ENCODE measurements at places on chromosomes 2 and 18.

GRCh38 chr2:227642656-227643055 lies 23.9 kb upstream of the SCYGR5 start:
- DNase-seq = no peak

- DNase-seq = no peak
Measured at GRCh38 chr2:139386401-139386800, 606.2 kb upstream of the NXPH2 start.

DNA sequence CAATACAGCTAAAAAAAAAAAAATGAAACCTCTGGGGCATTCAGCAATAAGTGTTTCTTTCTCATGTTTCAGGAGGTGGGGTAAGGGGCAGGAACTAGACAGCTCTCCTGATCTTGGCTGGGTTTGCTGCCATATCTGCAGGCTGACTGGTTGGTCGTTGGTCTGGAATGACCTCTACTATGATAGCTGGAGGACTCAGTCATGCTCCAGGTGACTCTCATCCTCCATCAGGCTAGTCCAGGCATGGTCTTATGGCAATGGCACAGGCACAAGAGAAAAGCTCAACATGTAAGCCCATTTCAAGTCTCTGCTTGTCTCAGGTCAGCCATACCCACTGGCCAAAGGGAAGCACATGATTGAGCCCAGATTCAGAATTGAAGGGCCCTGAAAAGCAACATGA lies 9.5 kb upstream of the SLC1A4 start:
- no peak for DNase-seq

DNA sequence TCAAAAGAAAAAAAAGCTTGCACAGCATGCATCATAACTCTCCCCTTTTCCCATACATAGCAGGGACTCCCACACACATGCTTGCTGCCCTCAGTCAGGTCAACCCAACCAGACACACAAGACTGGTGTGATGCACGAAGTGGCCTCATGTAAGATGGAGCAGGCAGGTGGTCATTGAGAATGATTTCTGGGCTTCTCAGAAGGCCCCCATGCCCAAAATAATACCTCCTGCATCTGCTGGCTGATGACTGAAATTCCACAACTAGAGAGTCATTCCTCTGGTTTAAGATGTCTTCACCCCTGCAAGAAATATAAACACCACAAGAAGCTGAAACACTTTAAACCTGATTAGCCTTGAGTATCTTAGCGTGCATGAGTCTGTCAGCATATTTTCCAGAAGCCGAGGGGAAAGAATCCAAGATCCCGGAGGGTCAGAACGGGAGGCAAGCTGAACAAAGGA lies 131.1 kb downstream of the AFF3 start:
- DNase-seq = no peak

GRCh38 chr2:124316881-124317605 lies 292.0 kb downstream of the CNTNAP5 start:
- no peak for DNase-seq

DNA sequence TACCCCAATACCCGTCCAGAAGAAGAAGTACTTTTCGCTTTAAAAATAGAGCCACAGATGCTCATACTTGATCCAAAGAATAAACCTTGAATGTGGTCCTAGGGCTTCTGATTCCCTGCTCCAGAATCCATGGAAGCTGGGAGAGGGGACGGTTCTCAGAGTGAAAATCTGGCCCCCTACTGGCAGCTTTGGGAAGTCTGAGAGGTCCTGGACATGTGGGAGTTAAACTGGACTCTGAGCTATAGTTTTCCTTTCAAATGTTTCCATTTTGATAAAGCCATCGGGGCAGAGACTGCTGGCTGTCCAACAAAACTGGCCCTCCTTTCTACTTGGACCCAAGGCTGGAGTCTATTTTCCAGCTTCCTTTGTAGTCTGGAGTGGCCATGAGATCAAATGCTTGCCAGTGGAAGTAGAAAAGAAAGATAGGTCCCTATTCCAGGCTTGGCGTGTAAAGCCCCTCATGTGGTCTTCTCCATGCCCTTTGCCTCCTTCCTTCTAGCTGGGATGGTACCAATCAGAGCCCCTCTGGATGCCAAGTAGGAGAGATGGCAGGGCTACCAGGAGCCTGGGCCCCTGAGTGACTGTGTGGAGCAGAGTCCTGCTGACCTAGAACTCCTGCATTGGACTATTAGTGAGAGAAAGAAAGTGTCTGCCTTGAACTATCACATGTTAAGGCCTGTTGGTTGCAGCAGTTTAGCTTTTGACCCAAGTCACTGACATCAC lies 37.7 kb upstream of the TBC1D8 start:
- no peak for DNase-seq

- no peak for DNase-seq
Measured at GRCh38 chr18:58229162-58229561, 185.1 kb downstream of the NEDD4L start.

DNA sequence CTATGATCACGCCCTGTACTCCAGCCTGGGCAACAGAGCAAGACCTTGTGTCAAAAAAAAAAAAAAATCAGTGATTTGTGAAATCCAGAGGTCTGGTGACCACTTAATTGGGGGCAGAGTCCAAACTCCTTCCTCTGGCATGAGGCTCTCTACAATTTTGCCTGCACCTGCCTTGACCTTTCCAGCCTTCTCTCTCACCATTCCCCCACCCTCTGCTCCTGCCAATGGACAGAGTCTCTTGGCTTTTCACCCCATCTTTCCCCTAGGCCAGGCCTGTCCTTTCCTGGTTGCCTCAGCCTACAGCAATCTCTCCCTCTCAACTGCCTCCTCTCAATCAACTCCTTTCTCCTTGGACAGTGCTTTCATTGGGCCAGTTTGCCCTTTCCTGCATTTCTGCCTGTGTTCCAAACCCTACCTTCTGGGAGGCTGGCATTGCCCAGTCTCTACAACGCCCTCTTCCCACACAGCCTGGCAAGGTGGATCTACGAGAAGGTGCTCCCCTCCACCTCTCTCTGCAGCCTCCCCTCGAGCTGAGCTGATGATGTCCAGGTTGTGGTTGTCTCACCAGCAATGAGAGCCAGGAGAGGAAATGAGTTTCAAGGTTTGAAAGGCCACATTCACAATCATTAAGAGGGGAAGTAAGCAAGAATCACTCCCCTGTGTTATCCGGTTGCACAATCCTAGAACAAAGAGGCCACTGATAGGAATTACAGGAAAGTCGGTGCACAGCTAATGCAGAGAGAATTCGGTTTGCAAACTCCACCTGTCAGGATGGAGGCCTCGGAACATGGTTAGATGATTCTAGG lies 39.5 kb upstream of the NPAS2 start:
- DNase-seq = no peak

- no peak for DNase-seq
Measured at GRCh38 chr18:955384-956066, 50.9 kb downstream of the ADCYAP1 start.

DNA sequence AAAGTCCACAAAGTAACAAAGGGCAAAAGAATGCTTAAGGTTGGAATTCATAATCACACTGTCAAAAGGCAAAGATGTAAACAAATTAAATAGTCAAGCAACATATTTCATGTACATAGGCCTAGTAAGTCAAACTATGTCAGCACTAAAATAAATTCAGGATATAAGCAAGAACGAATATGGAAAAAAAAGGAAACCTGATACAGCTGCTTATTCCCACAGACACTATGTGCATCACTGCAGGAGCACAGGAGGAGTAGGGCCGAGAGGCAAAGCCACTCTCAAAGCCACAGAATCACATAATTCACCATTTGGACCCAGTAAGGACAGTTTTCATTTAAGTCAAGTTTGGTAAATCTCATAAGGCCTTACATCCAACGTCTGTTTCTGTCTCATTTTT lies 116.6 kb downstream of the SATB2 start:
- DNase-seq = no peak

DNA sequence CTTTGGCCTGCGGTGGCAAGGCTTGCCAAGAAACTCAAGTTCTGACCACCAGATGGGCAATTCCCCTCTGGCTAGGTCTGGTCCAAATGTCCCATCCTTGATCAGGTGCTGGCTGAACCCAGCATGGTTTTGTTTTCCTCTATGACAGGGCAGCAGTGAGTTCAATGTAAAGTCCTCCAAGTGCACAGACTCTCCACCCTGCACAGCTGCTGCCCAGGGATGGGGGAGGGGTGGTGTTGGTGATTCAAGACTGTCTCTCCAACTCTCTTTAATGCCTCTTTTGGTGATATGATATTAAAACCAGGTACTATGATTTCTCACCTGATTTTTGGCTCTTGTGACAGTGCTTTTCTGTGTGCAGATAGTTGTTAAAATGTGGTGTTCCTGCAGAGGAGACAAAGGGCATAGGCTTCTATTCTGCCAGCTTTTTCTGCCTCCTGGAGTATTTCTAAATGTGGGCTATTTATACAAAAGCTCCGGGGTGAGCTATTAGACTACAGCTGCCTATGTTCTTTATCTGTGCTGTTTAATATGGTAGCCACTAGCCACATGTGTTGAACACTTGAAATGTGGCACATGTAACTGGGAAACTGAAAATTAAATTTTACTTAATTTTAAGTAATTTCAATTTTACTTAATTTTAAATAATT lies 64.0 kb upstream of the STK39 start:
- no peak for DNase-seq

DNA sequence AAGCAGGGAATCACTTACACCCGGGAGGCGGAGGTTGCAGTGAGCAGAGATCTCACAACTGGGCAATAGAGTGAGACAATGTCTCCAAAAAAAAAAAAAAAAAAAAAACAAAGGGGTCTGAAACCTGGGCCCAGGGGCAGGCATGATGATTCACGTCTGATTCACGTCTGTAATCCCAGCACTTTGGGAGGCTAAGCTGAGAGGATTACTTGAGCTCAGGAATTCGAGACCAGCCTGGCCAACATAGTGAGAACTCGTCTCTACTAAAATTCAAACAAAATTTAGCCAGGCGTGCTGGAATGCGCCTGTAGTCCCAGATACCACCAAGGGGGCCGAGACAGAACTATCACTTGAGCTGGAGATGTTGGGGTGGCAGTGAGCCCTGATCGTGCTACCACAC lies 30.3 kb downstream of the TEX44 start:
- no peak for DNase-seq

- DNase-seq = no peak
Measured at GRCh38 chr2:201059961-201060755, 11.3 kb downstream of the HYCC2 start.

- DNase-seq = peak; percentile 15
Measured at GRCh38 chr18:50297621-50298442, 10.3 kb upstream of the CXXC1 start.

DNA sequence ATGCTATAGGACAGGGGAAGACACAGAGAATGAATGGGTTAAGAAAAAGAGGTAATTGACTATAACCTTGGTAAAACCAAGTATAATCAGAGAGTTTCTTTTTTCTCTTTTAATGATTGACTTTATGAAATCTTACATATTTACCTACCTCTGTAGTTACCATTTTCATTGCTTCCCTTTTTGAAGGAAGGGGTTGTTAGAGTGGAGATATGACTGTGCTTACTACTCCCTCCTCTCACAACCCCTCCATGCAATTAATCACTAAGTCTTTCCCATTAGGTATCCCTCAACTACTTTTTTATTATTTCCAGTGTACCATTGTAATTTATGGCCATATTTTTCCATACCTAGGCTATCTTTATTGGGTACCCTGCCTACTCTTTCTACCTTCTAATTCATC lies 71.4 kb downstream of the WDR7 start:
- no peak for DNase-seq

GRCh38 chr2:26018184-26019055 lies 15.5 kb upstream of the RAB10 start:
- DNase-seq = no peak

GRCh38 chr2:187403568-187404260 lies 44.3 kb downstream of the CALCRL start:
- DNase-seq = no peak

- DNase-seq = no peak
Measured at GRCh38 chr2:72576861-72577260, 249.0 kb downstream of the EXOC6B start.

- no peak for DNase-seq
Measured at GRCh38 chr2:137947728-137948336, 16.4 kb upstream of the HNMT start.

GRCh38 chr2:238183821-238184220 lies 19.7 kb downstream of the ILKAP start:
- DNase-seq = no peak

GRCh38 chr2:213500881-213501280 lies 216.6 kb downstream of the SPAG16 start:
- DNase-seq = no peak

GRCh38 chr2:26169226-26169625 lies 3.7 kb upstream of the GAREM2 start:
- no peak for DNase-seq

DNA sequence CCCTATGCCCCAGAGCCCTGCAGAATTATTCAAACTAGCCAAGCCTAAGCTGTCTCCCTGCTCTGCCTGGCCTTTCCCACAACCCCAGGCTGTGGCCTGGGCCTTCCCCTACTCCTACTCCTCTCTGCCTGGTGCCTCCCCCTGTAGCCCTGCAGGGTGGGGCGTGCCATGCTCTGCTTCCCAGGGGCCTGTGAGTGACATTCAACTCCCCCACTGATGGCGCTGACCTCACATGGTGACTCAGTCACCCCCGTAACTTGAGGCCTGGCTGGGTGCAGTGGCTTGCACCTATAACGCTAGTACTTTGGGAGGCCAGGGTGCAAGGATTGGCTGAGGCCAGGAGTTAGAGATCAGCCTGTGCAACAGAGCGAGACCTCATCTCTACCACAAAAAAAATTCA lies 60.6 kb downstream of the KIF1A start:
- no peak for DNase-seq

DNA sequence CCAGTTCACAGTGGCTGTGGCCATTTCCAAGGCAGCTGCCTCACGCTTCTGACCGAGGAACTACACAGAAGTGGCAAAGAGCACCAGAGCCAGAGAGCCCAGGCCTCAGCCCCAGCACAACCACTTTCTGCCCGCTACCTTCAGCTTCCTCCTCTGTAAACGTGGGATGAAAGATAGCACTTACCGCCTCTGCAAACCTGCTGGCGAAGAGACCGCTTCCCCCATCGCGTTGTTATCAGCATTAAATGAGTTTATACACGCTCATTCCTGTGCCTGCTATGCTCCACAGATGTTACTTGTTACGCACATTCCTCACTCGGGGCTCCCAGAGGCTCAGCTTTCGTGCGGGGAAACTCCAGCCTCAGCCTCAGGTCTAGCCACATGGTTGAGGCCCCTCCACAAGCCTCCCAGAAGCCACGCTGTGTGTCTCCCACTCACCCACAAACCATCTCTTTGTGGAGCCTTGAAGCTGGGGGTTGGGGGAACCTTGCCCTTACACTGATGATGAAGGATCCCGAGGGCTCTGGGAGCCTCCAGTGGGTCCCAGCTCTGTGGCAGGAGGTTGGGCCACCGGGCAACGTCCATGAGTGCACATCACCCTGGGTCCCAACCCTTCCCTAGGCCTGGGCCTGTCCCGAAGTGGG lies 63.3 kb upstream of the SMAD7 start:
- no peak for DNase-seq

All from NCI-H2081 treated with DMSO at 0.1 percent for 48 hours (cell line).